ENCODE measurements at places on chromosomes 5 and 9. TPM values are rescaled to one million over a fixed set of nuclear protein-coding genes. Genes with fewer than 3 reads are reported as not detected.

The GLRX gene
- polyA plus RNA-seq, result 35.7 TPM

The IFNE gene
- polyA plus RNA-seq, result not detected

The NUTM2F gene
- polyA plus RNA-seq, result not detected

The GMCL2 gene
- polyA plus RNA-seq, result not detected

The PFN3 gene
- polyA plus RNA-seq, result not detected

The HMMR gene
- polyA plus RNA-seq, result 0.23 TPM

The PJA2 gene
- polyA plus RNA-seq, result 58.8 TPM

The OGN gene
- polyA plus RNA-seq, result 217 TPM
